Articular chondrocyte of knee joint (primary cell): ENCODE measurements at places on chromosomes 4 and X. TPM values are rescaled to one million over a fixed set of nuclear protein-coding genes. Genes with fewer than 3 reads are reported as not detected.

The KLHL2 gene
- total RNA-seq, result 10.1 and 10.8 TPM in 2 replicates

The TLL1 gene
- 3.8 and 9.7 TPM in 2 replicates for total RNA-seq

The ETNPPL gene
- total RNA-seq, result 0.11 TPM in 1 of 2 replicates, not detected in the other

The ARMCX1 gene
- 77.0 and 80.9 TPM in 2 replicates for total RNA-seq

The CYTL1 gene
- 8.6 and 119 TPM in 2 replicates for total RNA-seq

The PLAC1 gene
- not detected in 2 replicates for total RNA-seq

The GPR119 gene
- not detected in 2 replicates for total RNA-seq
